ENCODE measurements at places on chromosomes 4 and X.

- DNase-seq, result no peak
These were observed 9.6 kb downstream of the SGMS2 start for GRCh38 chr4:107834241-107834794.

DNA sequence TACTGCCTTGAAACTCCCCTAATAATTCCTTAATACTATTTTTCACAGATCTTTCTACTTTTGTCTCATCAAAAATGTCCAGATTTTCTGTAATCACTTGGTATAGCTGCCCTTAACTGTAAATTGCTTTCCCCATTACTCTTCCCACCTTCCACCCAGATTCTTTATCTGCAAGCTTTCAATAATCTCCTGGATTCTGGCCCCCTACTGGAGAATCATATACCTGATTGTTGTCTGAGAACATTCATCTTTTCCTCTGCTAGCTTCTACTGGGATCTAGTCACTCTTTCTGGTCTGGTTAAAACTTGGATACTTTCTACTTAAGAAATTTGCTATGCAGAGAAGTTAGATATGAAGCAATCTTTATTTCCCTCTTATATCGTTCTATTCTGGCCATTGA lies 552.6 kb downstream of the PCDH19 start:
- no peak for DNase-seq

DNA sequence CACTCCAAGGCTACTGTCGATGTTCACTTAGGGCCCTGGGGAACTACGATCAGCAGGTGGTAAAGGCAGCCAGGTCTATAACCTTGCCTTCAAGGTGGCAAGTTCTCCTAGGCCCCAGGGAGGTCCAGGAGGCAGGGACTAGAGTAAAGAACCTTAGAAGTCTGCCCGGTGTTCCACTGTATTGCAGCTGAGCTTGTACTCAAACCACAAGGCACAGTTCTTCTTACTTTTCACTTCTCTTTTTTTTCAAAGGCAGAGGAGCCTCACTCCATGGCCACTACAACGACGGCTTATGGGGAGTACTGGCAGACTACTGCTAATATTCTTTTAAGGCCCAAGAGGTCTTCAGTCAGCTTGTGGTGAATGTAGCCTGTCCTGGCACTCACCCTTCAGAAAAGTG lies 78.8 kb upstream of the GPR174 start:
- DNase-seq, result no peak

- no peak for DNase-seq
These were observed 153.8 kb upstream of the S100G start for GRCh38 chrX:16496175-16496574.

- DNase-seq, result no peak
These were observed 8.4 kb downstream of the RPL39 start for GRCh38 chrX:119783026-119783425.

GRCh38 chr4:67087897-67088296 lies 457.4 kb downstream of the CENPC start:
- peak; percentile 45 for DNase-seq

- no peak for DNase-seq
These were observed 29.7 kb downstream of the SYNPO2 start for GRCh38 chr4:118918388-118918787.

DNA sequence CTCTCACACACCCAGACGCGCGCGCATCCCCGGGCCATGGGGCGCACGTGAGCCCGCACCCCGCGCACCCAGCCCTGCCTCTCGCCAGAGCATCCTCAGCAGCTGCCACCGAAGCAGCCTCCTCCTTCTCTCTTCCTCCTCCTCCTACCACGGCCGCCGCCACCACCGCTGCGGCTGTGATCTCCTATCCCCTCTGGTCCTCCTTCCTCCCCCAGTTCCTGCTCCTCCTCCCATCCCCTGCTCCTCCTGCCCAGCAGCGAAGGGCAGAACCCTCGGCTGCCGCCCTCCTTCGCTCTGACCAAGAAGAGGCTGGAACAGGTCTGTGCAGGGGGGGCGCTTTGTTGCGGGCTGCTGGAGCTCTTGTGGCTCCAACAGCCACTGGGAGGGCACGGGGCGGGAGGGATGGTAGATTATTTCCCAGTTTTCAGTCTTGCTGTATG lies 148.7 kb upstream of the CHRDL1 start:
- peak; percentile 65 for DNase-seq

DNA sequence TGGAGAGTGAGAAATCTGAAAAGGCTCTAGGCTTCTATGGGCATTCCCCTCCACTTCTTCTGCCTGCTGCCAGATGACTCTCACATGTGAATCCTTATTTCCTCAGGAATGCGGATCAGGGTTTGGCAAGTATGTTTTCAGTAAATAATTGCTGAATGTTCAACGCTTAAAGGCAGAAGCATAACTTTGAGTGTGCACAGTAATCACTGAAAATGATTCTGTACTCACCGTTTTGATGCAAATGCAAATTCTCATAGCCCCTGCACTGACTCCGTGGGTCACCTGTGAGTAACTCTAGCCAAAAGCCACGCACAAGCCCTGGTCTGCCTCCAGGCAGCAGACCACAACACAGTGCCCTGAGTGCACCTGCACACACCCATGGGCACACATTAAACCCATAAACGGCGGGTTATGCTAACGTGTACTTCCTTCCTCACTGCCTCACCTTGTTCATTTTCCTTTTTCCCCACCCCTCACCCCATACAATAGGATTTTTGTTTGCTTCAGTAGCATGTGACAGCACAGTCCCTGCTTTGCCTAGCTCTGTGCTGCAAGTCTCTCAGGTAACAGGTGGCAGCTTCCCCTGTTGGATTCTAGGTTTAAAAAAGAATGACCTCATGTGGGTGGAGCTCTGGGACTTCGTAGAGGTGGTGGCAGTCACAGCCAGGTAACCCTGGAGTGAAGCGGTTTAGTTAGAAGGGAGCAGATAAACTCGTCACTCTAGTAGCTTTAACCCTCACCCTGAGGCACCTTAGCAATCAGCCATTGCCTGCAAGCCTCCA lies at the start of gene ARHGEF38:
ARHGEF38 (plus strand) TSS at position 656 of the 782 bp plus-strand sequence. CDS start 146 bp downstream, outside the sequence.
- DNase-seq, result no peak

DNA sequence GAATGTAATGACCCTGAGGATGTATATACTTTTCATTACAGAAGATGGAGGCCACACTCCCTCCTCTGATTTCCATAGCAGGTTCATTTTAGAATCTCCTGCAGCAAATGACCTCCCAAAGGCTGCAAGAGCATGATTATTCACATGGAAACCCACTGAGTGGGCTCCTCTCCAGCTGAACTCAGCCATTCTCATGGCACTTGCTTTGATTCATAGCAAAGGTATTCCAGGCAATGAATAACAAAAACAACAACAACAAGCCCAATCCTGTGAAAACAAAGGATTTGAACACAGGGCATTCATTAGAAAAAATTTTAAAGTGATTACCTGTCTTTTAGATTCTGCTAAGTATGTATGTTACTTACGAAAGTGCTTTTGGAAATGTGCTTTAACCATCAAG lies 894.0 kb upstream of the FRG1 start:
- no peak for DNase-seq

- DNase-seq, result no peak
These were observed 34.2 kb upstream of the FAT1 start for GRCh38 chr4:186757696-186758355.

DNA sequence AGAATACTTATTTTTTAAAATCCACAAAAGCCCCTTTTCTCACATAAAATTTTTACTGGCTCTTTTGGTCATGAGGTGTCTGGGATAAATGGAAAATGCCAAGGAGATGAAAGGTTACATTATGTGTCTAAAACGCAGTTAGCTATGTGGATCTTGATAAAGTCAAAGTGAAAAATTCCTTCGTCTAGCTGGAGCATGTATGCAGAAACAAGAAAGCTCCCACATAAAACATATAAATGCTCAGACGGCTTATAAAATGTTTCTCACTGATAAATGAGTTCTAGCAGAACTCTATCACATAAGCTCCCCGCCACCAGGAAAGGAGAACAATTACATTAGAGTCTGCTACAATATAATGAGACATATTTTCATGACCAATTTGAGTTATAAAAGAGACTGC lies 83.8 kb downstream of the TBC1D9 start:
- DNase-seq, result no peak

- DNase-seq, result no peak
These were observed 2.3 kb upstream of the IDUA start for GRCh38 chr4:984336-985054.

DNA sequence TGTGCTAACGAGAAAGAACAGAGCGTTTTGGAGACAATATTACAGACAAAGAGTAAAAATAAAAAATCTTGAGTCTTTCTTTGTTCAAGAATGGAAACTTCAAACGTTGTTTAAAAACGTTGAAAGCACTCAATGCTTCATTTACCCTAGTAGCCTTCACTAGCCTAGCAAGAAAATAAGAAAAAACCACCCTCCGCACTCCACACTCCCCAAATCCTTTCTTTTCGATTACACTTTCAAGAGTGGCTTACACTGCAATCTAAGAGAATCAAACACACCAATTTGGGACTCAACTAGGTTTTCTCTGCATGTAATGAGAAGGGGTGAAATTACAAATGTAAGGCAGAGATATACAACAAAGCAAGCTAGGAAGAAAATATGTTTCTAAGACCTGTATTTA lies 4.7 kb downstream of the TMSB4X start:
- no peak for DNase-seq

- DNase-seq, result no peak
These were observed 14.1 kb downstream of the INPP4B start for GRCh38 chr4:142832022-142832421.

DNA sequence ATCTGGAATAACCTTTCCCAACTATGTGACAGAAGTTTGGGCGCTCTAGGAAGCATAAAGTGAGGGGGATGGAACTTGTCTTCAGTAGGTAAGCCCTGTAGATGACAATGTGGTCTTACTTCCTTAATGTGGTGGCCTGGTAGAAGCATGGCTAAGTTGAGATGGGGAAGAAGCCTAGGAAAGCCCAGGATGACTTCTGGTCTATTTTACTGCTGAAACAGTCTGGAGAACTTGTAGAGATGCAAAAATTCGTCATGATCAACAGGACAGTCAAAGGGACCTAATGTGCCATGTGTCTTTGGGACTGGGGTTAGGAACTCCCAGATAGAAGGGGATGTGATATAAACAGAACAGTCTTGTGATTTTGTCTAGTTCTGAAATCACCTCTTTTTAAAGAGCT lies 40.8 kb downstream of the CCNG2 start:
- DNase-seq, result no peak

DNA sequence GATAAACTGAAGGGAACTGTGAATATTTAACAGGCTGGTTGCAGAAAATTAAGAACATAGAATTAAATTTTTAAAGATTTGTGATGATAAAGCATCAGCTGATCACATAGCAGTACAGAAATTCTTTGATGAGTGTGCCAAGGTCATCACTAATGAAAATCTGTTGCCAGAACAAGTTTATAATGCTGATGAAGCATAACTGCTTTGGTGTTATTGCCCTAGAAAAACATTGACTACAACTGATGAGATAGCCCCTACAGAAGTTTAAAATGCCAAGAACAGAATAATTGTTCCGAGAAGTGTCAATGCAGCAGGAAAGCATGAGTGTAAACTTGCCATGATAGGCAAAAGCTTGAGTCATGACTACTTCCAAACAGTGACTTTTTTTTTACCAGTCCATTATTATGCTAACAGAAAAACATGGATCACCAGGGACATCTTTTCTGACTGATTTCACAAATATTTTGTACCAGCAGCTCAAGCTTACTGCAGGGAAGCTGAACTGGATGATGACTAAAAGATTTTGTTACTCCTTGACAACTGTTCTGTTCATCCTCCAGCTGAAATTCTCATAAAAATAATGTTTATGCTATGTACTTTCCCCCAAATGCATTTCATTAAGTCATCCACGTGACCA lies 1136.6 kb downstream of the FAT4 start:
- no peak for DNase-seq

DNA sequence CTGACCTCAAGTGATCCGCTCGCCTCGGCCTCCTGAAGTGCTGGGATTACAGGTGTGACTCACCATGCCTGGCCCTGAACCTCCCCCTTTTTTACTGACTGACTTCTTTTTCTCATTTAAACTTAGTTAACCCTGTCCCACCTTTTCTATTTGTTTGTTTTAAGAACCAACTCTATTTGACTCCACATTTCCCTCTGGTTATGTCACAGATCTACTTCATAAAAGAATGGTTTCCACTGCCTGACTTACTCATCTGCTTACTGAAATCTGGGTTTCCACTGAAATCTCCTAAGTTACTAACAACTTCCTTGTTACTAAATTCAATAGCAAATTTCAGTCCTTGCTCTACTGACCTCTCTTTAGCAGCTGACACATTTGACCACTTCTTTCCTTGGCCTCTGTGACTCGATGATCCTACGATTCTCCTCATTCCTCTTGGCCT lies 28.0 kb upstream of the NSUN7 start:
- DNase-seq, result no peak

DNA sequence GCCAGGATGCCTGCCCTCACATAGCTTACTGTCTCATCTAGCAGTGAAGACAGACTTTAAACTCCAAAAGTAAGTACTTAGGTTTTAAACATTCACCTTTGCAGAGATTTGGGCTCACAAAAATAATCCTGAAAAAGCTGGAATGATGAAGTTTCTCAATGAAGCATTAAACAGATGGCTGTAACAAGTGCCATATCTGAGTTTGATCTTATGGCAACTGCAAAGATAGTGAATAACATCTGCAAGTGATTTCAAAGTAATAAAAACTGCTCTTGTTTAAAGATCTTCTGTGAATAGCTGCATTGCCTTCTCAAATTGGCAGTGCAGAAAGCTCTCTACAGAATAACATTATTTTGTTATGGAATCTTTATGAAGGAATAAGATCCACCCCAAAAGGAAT lies 271.2 kb upstream of the SMIM31 start:
- no peak for DNase-seq

- DNase-seq, result no peak
These were observed 64.2 kb upstream of the SPP1 start for GRCh38 chr4:87911252-87911774.

- no peak for DNase-seq
These were observed 56.2 kb upstream of the CYSLTR1 start for GRCh38 chrX:78383594-78383993.

DNA sequence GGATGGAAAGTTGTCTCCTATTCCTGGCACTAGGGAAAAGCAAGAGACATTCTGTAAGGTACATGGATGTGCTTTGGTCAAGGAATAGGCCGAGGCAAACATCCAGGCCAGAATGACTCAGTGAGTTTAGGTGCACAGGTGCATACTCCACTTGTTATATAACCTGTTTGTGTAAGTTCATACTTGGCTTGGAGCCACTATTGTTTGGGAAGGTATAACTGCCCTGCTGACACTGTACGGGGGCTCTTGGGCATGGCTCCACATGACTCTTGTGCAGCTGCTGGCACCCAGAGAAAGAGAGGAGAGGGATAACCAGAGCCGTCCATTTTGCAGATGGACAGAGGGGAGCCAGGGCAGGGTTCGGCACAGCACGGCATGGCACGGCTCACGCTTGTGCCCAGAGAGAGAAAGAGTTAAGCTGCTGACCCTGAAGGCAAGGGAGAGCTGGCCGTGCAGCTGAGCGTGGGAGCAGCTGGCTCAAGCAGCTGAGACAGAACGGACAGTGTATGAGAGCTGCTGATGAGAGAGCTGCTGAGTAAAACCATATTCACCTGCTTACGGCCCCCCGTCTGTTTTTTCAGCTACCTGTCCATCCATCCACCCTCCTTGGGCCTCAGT lies 98.0 kb downstream of the SLC2A9 start:
- no peak for DNase-seq

GRCh38 chr4:52865300-52865699 lies 3.2 kb downstream of the RASL11B start:
- no peak for DNase-seq

GRCh38 chr4:76998251-76998901 lies 48.8 kb downstream of the SEPTIN11 start:
- DNase-seq, result no peak

Data from SK-N-DZ (cell line).